Right cardiac atrium (tissue), 5 donors: ENCODE measurements at places on chromosomes 1 and 21. TPM values are rescaled to one million over a fixed set of nuclear protein-coding genes. Genes with fewer than 3 reads are reported as not detected.

DNA sequence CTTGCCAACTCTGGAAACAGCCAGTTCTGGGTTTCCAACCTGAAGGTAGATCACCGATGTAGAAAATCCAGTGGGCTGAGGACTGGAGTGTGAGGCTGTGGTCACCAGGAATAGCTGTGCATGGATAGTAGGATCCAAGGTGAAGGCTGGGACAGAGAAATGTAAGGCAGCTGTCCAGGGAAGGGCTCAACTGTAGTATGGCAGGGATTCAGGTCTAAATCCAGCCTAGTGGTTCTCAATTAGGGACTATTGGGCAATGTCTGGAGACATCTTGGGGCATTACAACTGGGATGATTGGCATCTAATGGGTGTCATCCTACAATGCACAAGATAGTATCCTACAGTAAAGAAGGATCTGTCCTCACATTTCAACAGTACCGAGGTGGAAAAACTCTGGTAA, 67.7 kb upstream of the RUNX1 start:
- DNase-seq, result no peak

DNA sequence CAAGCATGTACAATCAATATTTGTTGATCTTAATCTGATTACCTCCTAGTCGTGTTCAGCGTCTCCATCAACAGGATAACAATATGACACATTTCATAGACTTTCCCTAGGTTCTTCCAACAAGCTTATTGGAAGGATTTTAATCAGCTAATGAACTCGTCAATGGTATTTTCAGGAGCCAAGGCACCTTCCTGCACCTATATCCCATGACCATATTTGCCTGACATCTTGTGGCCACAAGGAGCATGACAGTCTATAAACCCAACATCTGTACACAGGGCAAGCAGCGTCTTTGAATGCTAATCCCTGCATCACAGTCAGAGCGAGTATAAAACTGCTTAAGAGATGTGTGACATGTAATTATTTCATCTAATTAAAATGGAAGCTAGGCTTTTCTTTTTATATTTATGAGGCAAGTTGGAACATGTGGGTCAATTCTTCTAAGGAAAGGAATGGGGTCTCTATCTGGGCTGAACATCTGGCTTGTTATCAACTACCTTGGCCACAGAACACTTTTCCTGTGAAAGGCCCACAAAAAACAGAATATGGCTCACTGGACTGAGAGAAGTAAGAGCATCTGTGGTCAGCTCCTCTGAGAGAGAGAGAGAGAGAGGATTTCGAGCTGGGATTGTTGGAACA, 388.8 kb downstream of the NTNG1 start:
- DNase-seq, result no peak

DNA sequence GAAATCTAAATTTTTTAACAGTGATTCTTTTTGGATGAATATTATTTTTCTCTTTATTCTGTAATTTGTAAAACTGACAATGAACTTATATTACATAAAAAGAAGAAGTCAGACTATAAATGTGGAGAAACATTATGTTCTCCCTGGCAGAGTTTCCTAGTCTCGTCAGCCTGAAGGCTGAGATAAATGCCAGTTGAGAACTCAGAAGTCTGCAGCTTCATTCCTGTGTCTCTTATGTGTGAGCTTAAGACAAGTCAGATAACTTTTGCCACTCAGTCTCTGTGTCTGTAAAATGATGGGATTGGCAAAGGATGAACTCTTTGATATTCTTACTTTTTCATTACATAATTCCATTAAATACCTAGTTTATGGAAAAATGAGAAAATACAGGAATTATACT, 568.8 kb upstream of the ZRANB2 start:
- DNase-seq, result no peak

GRCh38 chr1:209249785-209250440, 333.6 kb upstream of the CAMK1G start:
- DNase-seq, result no peak

GRCh38 chr21:43876605-43877004, 11.6 kb downstream of the AGPAT3 start:
- no peak for DNase-seq

Gene CLDN8
- total RNA-seq, result not detected

- DNase-seq, result no peak
Observed at GRCh38 chr1:157798211-157798610, 21.3 kb upstream of the FCRL2 start.

- DNase-seq, result peak; percentile 80
Observed at GRCh38 chr1:201982082-201982622, 296 bp upstream of the RNPEP start.

GRCh38 chr1:201217851-201218250, 27.2 kb downstream of the IGFN1 start:
- no peak for DNase-seq

GRCh38 chr1:3084726-3085125, 15.7 kb downstream of the PRDM16 start:
- no peak for DNase-seq

DNA sequence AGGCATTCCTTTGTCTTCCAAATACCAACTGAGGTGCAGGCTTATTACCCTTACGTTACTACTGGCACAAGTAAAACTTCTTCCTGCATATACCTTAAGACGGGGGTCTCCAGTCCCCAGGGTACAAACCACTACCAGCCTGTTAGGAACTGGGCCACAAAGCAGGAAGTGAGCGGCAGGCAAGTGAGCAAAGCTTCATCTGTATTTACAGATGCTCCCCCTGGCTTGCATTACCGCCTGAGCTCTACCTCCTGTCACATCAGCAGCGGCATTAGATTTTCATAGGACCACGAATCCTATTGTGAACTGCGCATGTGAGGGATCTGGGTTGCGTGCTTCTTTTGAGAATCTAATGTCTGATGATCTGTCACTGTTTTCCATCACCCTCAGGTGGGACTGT, 113.1 kb downstream of the SLC45A1 start:
- DNase-seq, result no peak

DNA sequence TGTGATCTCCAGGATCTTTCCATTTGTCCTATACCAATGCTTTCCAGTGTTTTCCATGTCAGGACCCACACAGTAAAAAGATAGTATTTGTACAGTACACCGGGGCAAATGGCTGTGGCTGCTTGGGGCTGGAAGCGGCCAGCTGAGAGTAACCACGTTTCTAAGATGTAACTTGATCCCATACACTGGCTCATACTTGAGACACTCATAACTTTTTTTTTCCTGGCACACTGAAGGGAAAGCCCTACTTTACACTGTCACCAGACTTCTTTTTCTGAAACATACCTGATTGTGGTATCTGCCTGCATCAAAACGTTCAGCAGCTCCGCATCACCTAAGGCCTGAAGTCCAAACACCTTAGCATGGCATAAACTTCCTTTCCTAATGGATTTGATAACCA, 21.6 kb downstream of the VPS13D start:
- DNase-seq, result no peak

DNA sequence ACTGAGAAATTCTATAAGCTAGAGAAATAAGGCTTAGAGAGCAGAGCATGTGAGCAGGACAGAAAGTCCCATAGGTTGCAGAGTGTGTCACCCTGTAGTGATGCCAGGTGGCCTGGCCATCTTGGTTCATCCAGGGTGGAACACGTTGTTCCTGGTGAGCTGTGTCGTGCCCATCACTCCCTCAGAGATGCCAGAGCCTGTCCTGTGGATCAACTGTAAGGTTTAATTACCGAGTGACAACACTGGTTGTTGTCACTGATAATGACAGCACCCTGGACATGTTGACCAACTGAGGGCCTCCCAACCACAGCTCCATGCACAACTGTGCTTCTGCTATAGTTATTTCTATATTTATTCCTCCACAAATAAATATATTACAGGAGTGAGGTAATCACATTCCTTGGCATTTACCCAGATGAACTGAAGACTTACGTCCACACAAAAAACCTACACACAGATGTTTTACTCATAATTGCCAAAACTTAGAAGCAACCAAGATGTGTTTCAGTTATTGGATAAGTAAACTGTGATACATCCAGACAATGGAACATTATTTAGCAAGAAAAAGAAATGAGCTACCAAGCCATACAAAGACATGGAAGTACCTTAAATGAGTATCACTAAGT, 6.2 kb downstream of the C1orf198 start:
- peak; percentile 59 for DNase-seq

GRCh38 chr1:245788269-245788668, 633.5 kb downstream of the KIF26B start:
- DNase-seq, result no peak

- no peak for DNase-seq
Observed at GRCh38 chr1:215888159-215888558, 321.1 kb downstream of the KCTD3 start.

- DNase-seq, result no peak
Observed at GRCh38 chr1:8145545-8146202, 119.6 kb upstream of the ERRFI1 start.

DNA sequence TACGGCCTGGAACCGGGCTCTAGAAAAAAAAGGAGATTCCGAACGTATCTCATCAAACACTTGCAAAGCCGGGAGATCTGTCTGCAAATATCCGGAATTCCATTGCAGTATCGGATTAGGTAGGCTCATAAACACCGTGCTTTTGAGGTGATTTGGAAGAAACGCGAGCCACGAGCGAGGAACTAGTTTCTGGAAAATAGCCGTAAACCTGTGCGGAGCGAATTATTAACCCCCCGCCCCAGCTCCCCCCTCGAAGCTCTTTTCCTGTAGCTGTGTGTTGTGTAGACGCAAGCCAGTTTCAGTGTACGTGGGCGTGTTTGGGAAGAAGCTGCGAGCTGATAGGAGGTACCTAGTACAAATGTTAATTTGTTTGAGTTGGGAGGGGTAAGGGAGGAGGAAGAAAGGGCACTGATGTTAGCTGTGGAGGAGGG, 1.1 kb downstream of the RALGPS2 start:
- DNase-seq, result peak; percentile 74

DNA sequence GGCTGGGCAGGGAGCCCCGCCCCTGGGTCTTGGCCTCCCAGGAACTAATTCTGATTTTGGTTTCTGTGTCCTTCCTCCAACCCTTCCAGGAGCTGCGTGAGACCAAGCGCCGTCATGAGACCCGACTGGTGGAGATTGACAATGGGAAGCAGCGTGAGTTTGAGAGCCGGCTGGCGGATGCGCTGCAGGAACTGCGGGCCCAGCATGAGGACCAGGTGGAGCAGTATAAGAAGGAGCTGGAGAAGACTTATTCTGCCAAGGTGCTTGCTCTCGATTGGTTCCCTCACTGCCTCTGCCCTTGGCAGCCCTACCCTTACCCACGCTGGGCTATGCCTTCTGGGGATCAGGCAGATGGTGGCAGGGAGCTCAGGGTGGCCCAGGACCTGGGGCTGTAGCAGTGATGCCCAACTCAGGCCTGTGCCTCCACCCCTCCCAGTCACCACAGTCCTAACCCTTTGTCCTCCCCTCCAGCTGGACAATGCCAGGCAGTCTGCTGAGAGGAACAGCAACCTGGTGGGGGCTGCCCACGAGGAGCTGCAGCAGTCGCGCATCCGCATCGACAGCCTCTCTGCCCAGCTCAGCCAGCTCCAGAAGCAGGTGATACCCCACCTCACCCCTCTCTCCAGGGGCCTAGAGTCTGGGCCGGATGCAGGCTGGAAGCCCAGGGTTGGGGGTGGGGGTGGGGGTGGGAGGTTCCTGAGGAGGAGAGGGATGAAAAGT, 18.5 kb upstream of the SEMA4A start:
- no peak for DNase-seq

- no peak for DNase-seq
Observed at GRCh38 chr1:33094971-33095604, 14.1 kb downstream of the AZIN2 start.

DNA sequence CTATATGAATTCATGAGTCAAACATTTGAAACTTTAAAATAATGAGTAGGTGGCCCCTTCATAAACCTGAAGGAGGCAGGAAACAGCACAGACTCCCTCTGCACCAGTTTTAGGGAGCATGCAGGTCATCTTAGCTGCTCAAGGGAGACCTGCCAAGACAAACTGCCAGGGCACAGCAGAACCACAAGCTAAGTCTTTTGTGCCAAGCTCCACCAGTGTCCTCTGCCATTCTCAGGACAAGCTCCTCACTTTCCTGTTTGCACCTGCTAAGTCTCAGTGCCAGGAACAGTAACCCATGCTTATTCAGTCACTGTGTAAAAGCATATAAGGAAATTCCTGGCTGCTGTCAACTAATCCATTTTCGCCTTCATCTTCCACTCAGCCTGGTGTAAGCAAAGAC, 368.9 kb downstream of the SEC16B start:
- no peak for DNase-seq

Gene BARHL2
- not detected for total RNA-seq

DNA sequence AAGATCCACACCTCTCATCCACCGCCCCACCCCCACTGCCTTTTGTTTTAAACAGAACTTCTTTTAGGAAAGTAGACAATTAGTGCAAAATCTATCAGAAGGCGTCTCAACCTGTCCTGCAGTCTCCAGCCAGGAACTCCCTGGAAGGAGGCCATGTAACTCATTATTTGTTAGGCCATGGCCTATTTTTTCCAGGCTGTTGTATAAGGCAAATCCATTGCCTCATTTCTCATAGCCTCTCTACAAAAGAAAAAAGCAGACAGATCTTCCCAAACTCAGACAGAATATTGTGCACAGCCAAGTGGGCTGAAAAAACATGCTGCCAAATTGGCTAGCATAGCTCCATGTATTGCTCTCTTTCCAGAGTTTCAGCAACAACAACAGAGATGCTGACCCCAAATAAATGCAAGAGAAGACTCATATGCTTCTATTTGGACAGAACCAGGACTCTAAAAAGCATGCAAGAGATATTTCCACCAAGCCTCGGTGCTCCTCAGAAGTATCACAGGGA, 770.7 kb upstream of the CXADR start:
- DNase-seq, result peak; percentile 72

- DNase-seq, result no peak
Observed at GRCh38 chr1:8477166-8477982, 159.5 kb downstream of the SLC45A1 start.

DNA sequence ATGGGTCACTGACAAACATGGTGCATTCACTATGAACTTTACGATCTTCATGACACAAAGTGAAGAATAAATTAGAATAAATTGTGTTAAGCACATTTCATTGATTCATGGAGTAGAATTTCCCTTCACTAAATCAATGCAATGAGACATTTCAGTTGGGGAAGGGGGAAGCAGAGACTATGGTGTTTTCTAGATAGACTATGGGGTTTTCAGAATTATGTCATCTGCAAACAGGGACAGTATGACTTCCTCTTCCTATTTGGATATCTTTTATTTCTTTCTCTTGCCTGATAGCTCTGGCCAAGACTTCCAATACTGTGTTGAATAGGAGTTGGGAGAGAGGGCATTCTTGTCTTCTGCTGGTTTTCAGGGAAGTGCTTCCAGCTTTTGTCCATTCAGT, 80.0 kb upstream of the C1orf105 start:
- DNase-seq, result no peak

- DNase-seq, result no peak
Observed at GRCh38 chr21:25756190-25756932, 21.6 kb downstream of the GABPA start.

- no peak for DNase-seq
Observed at GRCh38 chr1:31335007-31335406, 37.9 kb downstream of the FABP3 start.

Gene PIGR
- total RNA-seq, result 0.17 TPM

Gene CELA2A
- total RNA-seq, result not detected

- DNase-seq, result no peak
Observed at GRCh38 chr1:52674497-52675384, 23.4 kb downstream of the COA7 start.
